ENCODE measurements at places on chromosomes 12 and 14.

DNA sequence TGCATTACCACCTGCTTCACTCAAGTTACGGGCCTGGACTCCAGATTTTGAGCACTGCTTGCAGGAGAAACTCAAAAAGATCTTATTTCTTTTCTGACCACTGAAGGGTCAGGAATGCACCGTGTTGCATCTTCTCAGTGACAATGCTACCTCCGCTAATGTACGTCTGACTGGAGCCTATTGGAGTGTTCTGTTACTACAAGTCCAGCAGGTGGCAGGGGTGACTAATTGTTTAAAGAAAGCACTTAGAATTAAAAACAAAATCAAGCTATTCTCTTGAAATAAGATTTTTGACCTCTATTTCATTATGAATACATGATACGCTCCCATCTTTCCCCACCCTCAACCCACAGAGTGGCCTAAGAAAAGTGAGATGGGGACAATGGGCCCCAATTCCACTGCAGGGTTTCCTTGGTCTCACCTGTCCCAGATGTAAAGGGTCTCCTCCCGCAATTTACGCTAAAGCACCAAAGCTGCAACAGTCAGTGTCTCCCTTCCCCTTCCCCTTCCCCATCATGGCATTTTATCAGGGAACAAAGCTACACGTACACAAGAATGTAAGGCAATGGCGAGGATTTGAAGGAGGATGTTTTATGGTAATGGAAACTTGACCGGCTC is 2.2 kb downstream of the TBPL2 start:
- no peak for DNase-seq

DNA sequence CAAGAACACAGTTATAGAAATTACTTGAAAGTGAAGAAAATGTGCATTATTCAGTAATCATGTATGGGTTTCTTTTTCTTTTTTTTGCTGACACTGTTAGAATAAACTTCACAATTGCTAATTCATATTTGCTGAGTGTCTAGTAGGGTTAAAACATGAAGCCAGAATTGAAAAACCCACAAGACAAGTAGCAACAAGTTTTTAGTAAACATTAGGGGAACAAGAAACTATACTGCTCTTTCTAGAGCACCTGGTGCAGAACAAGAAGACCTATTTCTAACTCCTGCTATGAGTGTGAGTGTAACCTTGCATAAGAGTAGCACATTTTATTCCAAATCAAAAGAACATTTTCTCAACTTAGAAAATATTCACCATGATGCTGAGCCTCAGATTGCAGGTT is 83.2 kb downstream of the ITPR2 start:
- DNase-seq: no peak

GRCh38 chr12:126726481-126727217 is 1540.3 kb upstream of the TMEM132C start:
- no peak for DNase-seq

DNA sequence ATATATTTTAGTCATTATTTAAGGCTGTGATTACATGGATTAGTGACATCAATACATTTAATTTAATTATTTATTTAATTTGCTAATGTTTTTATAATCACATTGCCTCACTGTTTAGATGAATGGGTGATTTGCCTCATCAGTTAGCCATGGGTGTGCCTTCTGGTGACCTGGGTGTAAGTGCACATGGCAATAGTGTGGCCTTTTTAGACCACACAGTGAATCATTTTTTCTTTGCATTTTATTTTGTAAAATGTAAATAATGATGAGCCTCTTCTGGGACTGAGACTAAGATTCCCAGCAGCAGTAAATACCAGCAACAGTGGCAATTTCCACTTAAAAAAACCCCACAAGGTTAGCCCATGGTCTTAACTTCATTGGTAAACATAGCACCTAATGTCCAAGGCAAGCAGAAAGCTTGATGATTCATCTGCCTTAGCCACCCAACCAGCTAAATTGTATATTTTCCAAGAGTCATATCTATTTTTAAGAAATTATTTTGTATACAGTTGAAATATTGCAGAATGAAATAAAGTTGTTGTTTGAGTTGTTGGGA is 235.9 kb upstream of the NOVA1 start:
- no peak for DNase-seq

GRCh38 chr14:51451561-51451960 is 200.1 kb upstream of the FRMD6 start:
- no peak for DNase-seq

GRCh38 chr12:124972211-124972610 is 16.7 kb downstream of the DHX37 start:
- DNase-seq: no peak

DNA sequence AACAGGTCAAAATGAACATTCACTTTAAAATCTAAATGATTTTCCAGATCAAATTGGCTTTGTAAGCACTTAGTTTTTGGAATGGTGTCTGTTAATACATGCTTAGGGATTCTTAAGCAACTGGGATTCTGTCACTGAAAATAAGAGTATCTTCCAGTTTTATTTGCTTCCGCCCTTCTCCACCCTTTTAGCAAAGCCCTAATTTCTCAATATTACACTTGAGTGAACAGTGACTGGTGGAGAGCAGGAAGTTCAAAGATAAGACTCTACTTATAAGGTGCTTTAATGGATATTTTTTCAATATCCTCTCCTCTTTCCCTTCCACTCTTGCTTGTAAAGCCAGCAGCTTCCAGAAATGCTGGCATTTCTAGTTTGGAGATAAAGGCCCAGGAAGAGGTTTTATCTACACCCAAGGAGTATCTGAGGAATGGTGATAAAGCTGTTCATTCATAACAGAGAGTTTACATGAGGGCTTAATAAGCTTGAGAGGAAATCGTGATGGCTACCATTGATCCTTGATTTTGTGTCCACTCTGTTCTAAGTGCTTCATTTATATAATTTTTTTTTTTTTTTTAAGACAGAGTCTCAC is 265.9 kb upstream of the PRICKLE1 start:
- no peak for DNase-seq

- no peak for DNase-seq
These were observed 77.2 kb downstream of the NKX2-1 start for GRCh38 chr14:36442824-36443241.

GRCh38 chr12:52495389-52495788 is 2.3 kb upstream of the KRT6A start:
- DNase-seq: no peak

- no peak for DNase-seq
These were observed 635 bp downstream of the LTA4H start for GRCh38 chr12:96034621-96035282.

- DNase-seq: no peak
These were observed 408.5 kb downstream of the ZFP36L1 start for GRCh38 chr14:68384335-68384734.

GRCh38 chr14:98633380-98633779 is 638.6 kb downstream of the BCL11B start:
- no peak for DNase-seq

GRCh38 chr14:105197211-105197641 is 16.1 kb upstream of the NUDT14 start:
- DNase-seq: no peak

- no peak for DNase-seq
These were observed 40.5 kb downstream of the ETNK1 start for GRCh38 chr12:22665476-22665875.

GRCh38 chr14:64715146-64715627 is 11.0 kb downstream of the PLEKHG3 start:
- DNase-seq: no peak

GRCh38 chr14:74308695-74309094 is 6.0 kb upstream of the ABCD4 start:
- no peak for DNase-seq

DNA sequence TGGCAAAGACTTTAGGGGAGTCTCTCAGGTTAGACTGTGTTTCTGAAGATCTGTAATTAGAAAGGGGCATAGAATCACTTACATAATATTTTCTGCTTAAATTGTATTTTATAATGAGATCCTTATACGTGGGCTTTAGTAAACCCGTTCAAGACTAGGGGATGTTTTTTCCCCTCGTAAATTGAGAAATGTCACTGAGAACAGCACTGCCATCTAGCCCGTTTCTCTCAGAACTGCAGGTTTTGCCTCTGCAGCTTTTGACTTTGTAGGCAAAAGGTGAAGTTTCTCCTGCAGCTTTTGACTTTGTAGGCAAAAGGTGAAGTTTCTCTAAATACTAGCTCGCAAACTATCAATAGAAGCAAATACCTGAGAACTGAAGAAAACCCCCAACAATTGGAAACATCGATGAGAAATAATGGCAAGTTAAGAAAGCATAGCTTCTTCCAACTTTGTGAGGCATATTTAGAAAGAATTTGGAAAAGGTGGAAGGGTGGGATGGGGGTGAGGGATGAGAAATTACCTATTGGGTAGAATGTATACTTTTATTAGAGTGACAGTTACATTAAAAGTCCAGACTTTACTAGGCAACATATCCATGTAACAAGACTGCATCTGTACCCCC is 9.9 kb upstream of the ASPG start:
- DNase-seq: peak; percentile 8

DNA sequence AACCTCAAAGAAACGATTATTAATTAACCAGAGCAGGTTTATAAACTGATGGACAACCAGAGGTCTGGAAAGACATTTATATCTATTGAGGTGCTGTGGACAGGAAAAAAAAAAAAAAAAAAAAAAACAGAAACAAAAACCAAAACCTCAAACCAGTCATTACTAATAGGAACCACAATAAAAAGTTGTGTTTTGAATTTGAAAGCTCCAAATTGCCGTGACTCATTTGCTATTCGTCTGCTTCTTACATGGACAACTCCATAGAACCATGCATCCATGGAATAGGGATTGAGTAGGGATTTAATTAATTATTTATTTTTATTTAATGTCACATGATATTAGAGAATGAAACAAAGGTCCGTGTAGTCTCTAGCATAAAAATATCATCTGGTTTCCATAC is 134.1 kb upstream of the SSTR1 start:
- DNase-seq: no peak

DNA sequence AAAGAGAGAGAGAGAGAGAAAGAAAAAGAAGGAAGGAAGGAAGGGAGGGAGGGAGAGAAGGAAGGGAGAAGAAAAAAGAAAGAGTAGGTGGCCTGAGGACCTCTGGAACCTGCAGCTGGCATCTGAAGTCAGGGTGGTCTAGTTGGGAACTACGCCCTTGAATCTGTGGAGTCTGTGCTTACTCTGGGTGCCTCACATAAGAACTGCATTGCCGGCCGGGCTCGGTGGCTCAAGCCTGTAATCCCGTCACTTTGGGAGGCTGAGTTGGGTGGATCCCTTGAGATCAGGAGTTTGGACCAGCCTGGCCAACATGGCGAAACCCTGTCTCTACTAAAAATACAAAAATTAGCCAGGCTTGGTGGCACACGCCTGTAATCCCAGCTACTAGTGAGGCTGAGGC is 10.0 kb upstream of the NRDE2 start:
- DNase-seq: no peak

GRCh38 chr14:39841088-39841487 is 408.9 kb upstream of the FBXO33 start:
- DNase-seq: no peak

GRCh38 chr12:25320123-25321006 is 69.6 kb upstream of the KRAS start:
- no peak for DNase-seq

- peak; percentile 29 for DNase-seq
These were observed 629 bp downstream of the KCNMB4 start for GRCh38 chr12:70366581-70367257.

- DNase-seq: no peak
These were observed 127.7 kb downstream of the TMEM30B start for GRCh38 chr14:61153431-61153830.

DNA sequence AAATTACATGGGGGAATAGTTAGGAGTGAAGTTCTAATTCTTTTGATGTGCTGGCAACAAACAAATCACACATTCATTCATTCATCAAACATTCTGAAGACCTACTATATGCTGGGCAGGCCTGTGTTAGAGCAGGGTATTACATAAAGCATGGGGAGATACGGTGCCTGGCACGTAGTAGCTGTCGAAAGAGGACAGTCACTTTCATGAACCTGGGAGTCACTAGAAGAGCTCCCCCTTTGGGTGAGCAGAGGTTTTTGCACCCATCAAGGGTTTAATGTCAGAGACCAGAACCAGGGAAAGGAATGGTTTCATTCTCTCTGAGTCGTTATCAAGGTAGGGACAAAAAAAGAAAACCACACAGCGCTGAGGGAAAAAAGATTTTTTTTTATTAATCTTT is 10.0 kb downstream of the LHX5 start:
- DNase-seq: no peak

GRCh38 chr14:70982200-70982599 is 74.9 kb downstream of the PCNX1 start:
- no peak for DNase-seq

- DNase-seq: no peak
These were observed 2.0 kb upstream of the ENO2 start for GRCh38 chr12:6912164-6912935.

GRCh38 chr14:55070981-55071411 is 19.5 kb downstream of the MAPK1IP1L start:
- DNase-seq: no peak

DNA sequence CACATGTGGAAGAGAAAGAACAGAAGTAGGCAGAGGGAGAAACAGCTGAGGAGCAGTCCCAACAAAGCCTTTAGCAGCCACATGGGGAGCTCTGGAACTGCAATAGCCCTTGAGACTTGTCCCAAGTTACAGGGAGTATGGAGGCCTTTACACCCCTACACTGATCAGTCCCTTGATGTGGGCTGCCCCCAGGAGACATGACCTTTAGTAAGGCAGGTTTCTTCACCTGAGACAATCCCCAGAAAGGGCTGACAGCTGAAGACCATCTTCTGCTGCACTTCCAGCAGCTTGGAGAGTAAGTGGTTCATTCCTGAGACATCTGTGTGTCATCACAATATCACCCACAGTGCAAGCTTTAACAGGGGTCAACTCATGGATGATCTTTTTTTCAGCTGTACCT is 8.6 kb upstream of the SNAPC1 start:
- no peak for DNase-seq

DNA sequence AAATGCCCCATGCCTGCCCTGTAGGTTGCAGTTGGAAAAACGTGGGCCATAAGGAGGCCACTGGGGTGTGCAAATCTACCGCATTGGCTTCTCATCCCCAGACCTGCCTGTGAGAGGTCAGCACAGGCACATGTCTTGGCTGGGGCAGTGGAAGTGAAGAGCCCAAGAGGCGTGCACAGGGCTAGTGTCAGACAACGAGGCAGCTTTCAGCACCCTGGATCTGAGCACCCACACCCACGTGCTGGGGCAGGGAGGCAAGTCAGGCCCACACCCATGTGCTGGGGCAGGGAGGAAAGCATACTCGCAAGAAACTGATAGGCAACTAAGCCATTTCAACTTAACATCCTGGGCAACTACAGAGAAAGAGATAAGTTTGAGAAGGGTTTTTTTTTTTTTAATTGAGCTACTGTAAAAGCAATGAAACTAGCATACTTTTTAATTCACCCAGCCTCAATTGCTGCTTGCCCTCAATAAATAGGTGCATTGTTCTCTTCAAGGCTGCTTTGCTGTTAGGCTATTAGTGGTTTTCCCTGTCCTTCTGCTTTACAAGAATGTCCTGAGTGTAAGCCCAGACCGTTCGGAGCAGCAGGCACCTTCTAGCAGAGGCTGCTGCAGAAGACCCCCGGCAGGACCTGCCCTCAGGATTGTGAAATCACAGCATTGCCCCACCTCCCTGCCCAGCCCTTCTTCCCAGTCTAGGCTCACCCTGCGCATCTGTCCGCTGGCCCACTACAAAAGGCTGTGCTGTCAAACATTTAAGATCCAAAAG is 355.3 kb upstream of the FKBP4 start:
- DNase-seq: no peak
